Transverse colon (tissue), 4 donors: ENCODE measurements at places on chromosomes 5 and 9. TPM values are rescaled to one million over a fixed set of nuclear protein-coding genes. Genes with fewer than 3 reads are reported as not detected.

GRCh38 chr9:20280330-20280729 is 342.0 kb downstream of the MLLT3 start:
- H3K4me1 ChIP-seq: no peaks in the 10 kb centered on the region
- no peaks in the 10 kb centered on the region for H3K36me3 ChIP-seq
- no peak overlapping the region for H3K4me3 ChIP-seq
- DNase-seq: no peak
- no peaks in the 10 kb centered on the region for H3K27me3 ChIP-seq

GRCh38 chr9:134344068-134344799 is 18.0 kb downstream of the RXRA start:
- no peaks in the 10 kb centered on the region for H3K27me3 ChIP-seq
- H3K4me3 ChIP-seq: no peak overlapping the region
- H3K36me3 ChIP-seq: no peaks in the 10 kb centered on the region
- H3K27ac ChIP-seq: peak overlapping the region; percentile 84
- peak; percentile 50 for DNase-seq

- peaks cover 8% of the 10 kb centered on the region for H3K4me1 ChIP-seq
- DNase-seq: no peak
- no peak overlapping the region for H3K27ac ChIP-seq
Observed at GRCh38 chr9:134208981-134209725, 44.8 kb upstream of the RNU6ATAC start.

ACSL6 gene
- not detected for total RNA-seq

DNA sequence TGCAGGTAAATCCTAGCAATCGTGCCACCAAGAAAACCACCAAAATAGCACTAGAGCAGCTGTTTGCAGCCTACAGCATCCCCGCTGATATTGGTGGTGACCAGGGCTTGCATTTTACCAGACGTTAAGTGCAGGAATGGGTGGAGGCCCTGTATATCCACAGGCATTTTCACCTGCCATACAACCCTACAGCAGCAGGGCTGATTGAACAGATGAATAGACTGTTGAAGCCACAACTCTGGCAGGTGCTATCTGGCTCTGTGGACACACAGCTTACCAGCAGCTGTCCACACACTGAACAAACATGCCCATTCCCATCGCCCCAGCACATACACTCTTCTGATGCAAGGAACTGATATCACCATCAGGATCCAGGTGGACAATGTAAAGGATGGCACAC is 154.5 kb upstream of the APC start:
- H3K36me3 ChIP-seq: no peaks in the 10 kb centered on the region
- H3K4me1 ChIP-seq: no peaks in the 10 kb centered on the region
- no peaks in the 10 kb centered on the region for H3K27me3 ChIP-seq
- DNase-seq: no peak
- H3K4me3 ChIP-seq: no peak overlapping the region

STOML2 gene
- total RNA-seq: 60.1 TPM

DNA sequence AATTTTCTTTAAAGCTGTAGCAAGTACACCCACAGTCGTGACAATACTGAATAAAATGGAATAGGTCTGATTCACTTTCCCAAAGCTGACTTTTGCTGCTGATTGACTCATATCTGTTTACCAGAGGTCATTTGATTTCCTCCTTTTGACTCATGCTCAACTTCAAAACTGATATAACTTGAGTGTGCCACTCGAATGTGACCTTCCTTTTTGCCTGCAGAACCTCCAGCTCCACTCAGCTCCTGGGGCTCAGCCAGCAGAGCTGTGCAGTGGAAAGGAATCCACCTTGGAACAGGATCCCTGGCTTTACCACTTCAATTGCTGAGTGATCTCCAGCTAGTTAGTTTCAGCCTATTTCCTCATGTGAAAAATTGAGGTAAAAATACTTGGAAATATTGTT is 84.1 kb downstream of the FEM1C start:
- peaks cover 38% of the 10 kb centered on the region for H3K4me1 ChIP-seq
- H3K27me3 ChIP-seq: no peaks in the 10 kb centered on the region
- no peaks in the 10 kb centered on the region for H3K36me3 ChIP-seq
- no peak for DNase-seq
- no peak overlapping the region for H3K4me3 ChIP-seq
